ENCODE measurements at places on chromosomes 4 and X.

GRCh38 chrX:120301960-120302359 lies 9.3 kb downstream of the TMEM255A start:
- DNase-seq: no peak

- no peak for DNase-seq
Measured at GRCh38 chr4:89847571-89848325, 10.8 kb upstream of the SNCA start.

DNA sequence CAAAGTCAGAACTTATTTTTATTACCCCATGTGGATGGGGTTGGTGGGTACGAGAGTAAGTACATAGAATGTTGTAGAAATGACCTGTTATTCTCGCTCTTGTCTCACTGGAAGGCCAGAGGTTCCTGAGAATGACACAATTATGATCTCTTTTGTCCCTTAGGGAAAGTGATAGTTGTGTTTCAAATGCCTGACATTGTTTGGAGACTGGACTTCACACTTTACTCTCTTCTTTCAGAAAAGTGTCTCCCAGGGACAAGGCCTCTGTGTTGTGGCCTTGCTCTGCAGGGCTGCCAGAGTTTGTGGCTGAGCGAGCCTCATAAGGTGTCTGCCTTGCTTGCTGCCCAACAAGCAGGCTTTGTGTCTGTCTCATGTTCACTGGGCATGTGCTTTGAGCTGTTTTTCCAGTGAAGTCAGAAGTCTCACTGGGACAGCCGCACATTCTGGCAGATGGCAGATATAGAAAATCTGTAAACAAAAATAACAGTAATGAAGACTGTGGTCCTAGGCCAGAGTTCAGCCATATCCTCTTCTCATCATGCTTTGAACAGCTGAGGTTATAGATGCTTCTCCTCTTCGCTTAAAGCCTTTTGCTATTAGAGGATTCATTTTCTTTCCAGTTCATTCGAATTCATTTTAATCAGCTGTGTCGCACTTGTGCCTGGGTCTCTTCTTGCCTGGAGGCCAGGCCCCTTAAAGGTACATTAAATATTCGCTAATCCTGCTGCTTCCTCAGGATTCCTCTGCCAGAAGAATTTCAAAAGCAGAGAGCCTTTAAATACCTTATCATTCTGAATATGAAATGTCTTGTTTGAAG lies 14.4 kb downstream of the PPEF1 start:
- DNase-seq: no peak

GRCh38 chrX:17405225-17405969 lies 30.4 kb downstream of the NHS start:
- DNase-seq: no peak

DNA sequence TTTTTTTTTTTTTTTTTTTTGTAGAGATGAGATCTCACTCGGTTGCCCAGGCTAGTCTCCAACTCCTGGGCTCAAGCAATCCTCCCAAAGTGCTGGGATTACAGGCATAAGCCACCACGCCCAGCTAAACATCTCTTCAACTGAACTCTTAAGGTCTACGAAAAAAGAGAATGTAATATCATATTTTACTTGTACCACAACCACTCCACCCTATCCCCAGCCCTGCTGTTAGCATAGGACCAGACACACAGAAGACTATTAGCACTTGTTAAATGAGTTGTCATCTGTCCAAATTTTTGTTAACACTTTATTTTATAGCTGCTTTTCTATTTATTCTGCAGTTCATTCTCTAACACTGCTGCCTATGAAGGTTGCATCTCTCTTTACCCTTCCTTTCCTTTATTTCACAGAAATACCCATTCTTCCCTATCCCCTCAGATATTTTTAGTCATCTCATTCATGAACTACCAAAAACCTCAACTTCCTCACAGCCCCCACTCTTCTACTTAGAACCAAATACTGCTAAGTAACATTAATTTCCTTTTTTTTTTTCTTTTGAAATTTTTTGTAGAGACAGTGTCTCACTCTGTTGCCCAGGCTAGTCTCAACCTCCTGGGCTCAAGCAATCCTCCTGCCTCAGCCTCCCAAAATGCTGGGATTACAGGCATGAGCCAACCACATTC lies 10.1 kb downstream of the SNX12 start:
- no peak for DNase-seq

- DNase-seq: no peak
Measured at GRCh38 chr4:38359113-38359512, 304.9 kb upstream of the KLF3 start.

- DNase-seq: no peak
Measured at GRCh38 chrX:39518476-39519029, 579.2 kb downstream of the BCOR start.

DNA sequence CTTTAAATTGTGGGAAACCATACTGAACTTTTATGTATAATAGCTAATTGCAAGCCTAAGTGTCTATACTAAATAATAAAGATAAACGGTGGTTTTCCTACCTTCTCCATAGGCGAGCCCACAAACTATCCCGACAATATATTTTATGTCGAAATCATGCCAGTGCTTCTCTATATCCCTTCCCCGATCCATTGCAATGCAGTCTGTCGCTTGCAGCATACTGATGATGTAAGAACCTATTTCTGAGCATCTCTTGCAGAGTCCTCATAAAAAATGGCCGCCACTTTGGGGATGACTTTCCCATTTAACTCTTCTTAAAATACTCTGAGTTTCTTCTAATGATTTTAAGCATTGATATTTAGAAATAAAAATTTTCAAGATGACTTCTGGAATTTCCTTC lies 58.1 kb upstream of the TLR3 start:
- DNase-seq: no peak

DNA sequence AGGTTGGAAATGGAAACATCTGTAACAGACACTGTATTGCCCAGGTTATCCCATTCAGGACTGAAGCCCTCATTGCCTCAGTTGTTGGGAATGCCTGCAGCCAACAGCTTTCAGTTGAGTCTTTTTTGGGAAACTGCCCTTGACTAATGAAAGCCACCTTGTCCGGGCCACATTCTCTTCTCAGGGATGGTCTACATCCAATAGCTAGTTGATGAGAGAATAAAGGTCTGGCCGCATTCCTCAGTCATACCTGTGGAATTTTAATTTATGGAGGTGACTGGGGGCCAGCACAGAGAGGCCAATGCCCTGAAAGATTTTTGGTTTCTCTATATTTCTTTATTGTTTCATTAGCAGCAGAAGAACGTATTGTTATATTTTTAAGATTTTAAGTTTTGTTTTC lies 147.6 kb upstream of the MSX1 start:
- no peak for DNase-seq

DNA sequence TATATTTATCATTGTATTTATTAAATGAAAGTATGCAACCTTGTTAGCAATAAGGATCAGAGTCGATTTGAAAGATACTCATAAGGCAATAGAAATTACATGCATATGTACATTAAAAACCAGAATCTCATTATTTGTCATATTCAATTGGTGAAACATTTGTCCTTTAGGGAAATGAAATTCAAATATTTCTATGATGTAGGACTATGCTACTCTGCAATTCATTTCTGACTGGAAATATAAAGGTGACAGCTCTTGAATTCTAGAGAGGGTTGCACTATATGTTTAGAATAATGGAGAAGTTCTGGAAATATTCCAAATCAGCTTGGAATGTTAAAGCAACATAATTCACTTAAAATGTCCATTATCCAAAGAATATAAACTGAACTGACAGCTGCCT lies 1519.8 kb downstream of the ARAP2 start:
- DNase-seq: no peak

DNA sequence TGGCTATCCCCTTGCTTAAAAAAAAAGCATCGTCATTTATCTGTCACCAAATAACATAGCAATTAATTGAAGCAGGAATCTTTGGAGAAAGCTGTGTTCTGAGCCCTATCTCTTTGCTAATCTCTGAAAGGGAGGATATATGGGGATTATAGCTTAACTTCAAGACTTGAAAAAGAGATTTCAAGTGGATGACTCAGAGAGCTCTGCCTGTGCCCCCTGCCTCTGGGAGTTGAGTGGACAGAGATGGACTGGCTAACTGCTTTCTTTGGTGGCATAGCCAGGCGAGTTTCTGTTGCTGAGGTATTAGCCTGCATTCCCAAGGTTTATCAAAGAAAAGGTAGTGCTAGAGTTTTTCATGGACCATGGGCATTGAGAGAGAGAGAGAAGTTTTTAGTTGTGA lies 91.6 kb downstream of the DDIT4L start:
- no peak for DNase-seq

GRCh38 chrX:112687189-112687691 lies 7.5 kb upstream of the LHFPL1 start:
- DNase-seq: no peak

GRCh38 chr4:68569466-68570121 lies 6.5 kb downstream of the UGT2B17 start:
- DNase-seq: no peak

DNA sequence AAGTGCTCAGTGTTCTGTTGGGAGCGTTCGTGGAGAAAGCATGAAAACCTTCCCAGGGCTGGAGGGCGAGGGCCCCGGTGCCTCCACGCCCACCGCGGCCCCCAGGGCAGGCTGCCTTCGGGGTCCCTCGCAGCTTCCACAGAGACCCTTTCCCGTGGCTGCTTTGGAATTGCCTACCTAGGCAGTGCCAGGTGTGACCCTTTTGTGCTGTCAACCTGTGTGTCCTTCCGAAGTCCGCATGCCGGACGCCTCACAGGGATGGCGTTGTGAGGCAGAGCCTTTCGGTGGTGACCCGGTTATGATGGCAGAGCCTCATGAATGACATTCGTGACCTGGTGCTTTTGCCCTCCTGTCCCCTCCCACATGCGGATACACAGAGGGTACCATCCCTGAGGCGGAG lies 17.4 kb downstream of the TMEM175 start:
- no peak for DNase-seq

GRCh38 chr4:81422595-81422994 lies 49.1 kb downstream of the RASGEF1B start:
- DNase-seq: no peak

GRCh38 chr4:13627178-13627605 lies 333 bp downstream of the BOD1L1 start:
- peak; percentile 38 for DNase-seq

DNA sequence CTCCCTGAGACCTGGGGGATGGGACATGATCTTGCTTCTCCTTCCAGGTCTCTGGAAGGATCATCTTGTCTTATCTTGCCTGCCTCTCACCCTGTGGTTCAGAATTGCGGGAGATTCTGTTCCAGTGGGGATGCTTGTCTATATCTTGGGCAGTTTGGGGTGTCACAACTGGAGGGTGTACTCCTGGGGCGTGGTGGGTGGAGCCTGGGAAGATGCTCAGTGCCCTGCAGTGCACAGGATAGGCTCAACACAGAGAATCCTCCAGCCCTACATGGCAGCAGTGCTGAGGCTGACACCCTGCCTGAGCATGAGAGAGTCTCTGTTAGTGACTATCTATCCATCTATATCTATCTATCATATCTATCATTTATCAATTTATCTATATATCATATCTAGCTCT lies 7.7 kb downstream of the P2RY8 start:
- DNase-seq: no peak

- peak; percentile 66 for DNase-seq
Measured at GRCh38 chrX:11100281-11101035, 10.7 kb upstream of the HCCS start.

DNA sequence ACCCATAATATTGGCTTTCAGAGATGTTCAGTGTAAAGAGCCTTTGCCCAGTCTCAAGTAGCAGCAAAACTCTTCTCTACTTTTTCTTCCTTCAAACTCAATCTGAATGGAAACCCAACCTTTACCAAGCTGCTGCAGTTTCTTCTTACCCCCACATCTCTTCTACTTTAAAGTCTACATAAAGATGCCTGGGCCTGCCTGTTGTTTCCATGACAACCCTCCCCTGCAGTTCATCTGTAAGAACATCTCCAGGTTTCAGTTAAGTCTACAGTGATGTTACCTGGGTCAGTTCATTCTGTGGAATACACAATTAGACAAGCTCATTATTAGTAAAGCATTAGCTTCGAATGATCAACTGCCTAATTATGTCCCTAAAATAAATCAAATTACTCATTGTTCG lies 81.4 kb downstream of the SPANXN3 start:
- DNase-seq: no peak

DNA sequence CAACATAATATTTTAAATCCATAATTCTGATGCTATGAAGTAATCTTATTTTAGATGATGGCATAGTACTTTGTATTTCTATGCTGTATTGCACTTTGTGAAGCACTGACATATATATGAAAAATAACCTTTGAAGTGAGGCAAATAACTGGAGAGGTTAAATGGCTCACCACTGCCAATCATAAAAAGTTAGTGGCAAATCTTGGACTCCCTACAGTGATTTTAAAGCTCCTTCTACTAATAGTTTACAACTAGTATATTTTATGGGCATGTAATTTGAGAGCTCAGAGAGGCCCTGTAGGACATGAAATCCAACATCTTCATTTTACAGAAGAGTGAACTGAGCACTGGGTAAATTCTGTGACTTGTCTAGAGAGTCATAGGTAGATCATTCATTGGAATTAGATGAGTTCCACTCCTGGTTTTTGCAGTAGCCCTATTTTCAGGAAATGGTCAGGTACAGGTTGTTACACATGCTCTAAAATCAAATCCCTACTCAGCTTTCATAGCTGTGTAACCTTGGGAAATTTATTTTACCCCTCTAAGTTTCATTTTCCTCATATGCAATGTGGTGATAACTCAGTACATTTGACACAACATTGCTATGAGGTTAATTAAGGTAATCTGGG lies 804 bp upstream of the GC start:
- DNase-seq: no peak

DNA sequence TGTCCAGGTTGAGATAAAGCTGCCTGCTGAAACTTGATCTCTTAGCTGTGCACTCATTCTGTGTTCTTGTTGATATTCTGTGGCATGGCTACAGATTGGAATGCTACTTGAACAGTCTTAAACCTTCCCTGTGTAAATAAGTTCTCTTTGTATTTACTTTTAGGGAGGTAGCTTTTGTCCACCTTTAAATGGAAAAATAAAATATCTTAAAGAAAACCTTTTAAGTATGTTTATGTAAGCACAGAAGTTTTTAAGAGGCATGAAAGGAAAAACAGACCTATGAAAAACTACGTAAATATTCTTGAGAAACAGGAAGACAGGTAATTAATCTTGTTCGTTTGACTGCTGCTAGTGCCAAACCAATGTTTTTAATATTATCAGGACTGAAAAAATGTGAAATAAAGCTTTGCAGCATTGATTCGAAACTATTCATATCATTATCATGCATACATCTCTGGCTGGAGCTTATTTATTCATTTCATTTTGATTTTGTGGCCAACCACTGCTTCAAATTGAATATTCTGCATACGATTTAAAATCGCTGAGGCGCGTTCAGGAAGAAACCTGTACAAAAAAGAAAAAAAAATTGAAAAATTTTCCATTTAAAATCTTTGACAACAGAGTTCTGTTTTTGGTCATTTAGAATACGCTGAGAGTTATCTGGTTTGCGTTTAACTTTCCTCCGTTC lies 17.8 kb downstream of the HSD17B13 start:
- DNase-seq: no peak

DNA sequence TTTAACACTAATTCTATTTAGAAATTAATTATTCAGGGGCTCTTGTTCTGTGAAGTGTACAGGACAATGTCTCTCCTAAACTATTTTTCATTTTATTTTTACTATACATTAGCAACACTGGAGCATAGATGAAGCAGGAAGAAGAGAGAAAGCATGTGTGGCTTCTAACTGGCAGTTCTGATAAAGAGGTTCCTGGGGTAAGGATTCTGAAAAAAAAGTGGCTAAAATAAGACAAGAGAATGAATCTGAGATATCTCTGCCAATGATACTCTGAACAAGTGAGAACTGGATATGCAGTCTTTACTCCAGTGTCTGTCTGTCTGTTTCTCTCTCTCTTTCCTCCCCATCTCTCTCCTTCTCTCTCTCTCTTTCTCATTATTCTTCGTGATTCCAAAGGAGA lies 125.9 kb downstream of the MAML3 start:
- no peak for DNase-seq

Measured in femur (tissue), 1 donor.